Natural killer cell treated with Interleukin-12 subunit alpha and Interleukin-12 subunit beta and Interleukin-15 and Interleukin-18, amount 100 ng/mL, for 72 hours (primary cell): ENCODE measurements at places on chromosomes 7 and 10.

DNA sequence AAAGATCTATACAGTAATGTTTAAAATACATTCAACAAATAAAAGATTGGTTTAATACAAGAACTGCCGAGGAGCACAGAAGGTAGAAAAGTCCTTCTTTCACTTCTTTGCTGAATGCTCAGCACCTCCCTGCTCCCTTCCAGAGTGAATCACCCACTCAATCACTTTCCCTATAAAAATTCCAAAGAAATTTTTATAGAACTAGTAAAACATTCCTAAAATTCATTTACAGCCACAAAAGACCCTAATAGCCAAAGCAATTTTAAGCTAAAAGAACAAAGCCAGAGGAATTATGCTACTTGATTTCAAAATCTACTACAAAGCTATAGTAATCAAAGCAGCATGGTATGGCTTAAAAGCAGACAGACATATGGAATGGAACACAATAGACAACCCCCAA lies 320.9 kb downstream of the PCLO start:
- DNase-seq, result no peak

DNA sequence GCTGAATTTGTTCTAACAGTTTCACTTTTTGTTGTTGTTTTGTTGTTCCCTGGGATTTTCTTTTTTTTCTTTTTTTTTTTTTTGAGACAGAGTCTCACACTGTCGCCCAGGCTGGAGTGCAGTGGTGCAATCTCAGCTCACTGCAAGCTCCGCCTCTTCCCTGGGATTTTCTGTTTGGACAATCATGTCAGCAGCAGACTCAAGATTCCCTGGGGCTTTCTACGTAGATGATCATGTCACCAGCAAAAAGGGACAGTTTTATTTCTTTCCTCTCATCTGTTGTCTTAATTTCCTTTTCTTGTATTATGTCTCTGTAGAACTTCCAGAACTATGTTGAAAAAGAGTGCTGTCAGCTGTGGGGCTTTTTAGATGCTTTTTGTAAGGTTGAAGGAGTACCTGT lies 241.4 kb downstream of the TNS3 start:
- no peak for DNase-seq

GRCh38 chr10:80472234-80473095 lies 18.4 kb downstream of the TSPAN14 start:
- peak; percentile 65 for DNase-seq

DNA sequence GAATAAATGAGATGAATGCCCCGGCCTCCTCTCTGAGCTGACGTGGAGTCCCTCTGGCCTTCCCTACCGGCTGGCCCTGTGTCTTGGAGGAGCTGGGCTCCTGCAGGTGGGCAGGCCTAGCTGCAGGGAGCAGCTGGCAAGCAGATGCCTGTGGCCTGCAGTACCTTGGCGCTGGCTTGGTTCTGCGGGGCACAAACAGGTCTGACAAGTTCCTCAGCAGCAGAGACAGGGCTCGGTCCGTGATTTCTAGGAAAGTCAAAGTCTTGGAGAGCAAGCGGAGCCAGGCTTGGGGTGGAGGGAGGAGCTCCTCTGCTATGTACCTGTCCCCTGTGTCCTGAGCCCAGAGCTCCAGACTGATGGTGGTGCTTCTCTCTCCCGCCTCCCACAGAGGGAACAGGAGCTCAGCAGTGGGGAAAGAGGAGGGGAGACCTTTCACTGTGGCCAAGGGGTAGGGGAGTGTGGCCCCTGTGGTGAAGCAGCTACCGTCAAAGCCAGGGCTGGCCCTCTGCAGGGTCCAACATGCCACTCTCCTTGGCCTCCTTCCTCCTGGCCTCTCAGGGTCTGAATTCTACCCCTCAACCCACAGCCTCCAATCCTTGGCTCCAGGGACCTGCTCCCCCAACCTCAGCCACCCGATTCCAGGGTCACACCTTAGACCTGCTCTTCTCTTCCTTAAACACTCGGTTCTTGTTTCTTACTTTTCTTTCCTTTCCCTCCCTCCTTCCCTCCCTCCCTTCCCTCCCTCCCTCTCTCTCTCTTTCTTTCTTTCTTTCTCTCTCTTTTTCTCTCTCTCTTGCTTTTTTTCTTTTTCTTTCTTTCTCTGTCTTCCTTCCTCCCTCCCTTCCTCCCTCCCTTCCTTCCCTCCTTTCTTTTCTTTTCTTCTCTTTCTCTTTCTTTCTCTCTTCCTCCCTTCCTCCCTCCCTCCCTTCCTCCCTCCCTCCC lies 20.1 kb downstream of the MYL10 start:
- DNase-seq, result no peak

DNA sequence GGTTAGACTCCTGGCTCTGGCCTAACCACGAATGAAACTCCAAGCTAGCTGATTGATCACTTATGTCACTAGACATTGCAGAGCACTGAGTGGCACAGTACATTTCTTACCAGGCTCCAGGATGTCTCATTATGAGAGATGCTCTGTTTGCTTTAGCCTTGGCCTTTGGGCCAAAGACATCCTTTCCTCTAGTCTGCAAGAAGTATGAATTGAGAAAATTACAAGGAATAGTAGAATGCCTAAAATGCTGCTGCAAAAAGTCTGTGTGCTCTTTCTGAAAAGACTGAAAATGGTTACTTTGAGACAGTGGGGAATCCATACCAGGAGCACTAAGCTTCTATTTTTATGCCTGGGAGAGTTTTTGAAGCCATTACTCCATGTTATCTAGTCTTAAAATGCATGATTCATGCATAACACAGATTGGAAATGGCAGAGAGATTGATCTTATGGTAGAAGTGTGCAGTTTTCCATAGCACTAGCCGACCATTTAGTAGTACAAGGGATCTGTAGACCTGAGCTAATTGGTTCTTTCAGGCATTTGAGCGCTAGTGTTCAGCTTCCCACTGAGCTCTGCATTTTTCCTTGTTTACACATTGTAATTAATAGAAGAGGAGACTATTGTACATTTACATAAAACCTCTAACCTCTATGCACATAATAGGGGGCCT lies 303.8 kb downstream of the PRKG1 start:
- DNase-seq, result no peak

DNA sequence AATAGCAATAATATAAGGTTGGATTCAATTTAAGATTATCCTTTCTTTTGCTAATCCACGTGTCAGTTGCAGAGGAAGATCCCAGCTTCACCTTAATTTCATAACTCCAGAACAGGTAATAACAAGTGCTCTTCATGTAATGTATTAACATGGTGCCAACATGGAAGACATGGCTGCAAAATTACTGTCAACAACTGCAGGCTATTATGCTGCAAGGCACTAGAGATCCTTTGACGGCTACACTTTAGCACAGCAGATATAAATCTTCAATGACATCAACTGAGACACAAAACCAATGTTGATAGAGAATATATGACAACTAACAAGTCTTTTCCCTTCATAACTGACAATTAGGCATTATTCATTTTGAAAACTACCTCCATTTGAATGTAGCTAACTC lies 96.1 kb downstream of the RNF133 start:
- no peak for DNase-seq

GRCh38 chr7:131568970-131569369 lies 12.5 kb upstream of the PODXL start:
- DNase-seq, result no peak

- DNase-seq, result peak; percentile 67
Measured at GRCh38 chr10:73644015-73644743, 2.9 kb upstream of the MYOZ1 start.

DNA sequence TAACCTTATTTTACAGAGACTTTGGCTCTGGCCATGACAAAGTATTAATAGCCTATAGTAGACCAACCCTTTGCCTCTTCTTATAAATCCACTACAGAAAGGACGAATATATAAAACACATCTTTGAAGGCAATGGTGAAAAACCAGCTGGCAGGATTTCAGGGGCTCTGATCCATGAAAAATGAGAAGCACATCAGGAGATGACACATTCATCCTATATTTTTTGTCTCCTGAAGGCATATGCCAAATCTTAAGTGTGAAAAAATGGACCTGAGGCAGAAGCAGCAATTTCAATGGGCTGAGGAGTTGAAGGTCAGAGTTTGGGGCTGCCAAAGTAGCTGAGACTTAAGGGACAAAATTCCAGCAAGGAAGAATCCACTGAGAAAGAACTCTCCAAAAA lies 14.4 kb downstream of the RNF216 start:
- no peak for DNase-seq

DNA sequence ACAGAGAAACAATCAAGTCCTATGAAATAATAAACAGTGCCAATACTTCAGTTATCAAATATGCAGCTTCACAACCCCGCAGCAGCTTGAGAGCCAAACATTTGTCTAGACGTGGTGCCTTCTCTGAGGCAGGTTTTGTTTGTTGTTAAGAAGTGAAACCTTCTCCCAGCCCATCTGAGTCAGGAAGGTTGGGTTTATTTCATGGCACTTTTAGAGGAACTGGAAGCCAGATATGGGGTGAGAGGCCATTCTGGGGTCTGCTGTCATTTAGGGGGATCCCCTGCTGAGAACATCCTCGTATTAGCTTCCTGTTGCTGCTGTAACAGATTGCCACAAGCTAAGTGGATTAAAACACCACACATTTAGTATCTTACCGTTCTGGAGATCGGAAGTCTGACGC lies 113.6 kb downstream of the GRK5 start:
- DNase-seq, result no peak
